ENCODE measurements at places on chromosomes 12 and 14.
A peak's percentile ranks its signal among the peaks of the same experiment; 100 is the strongest.

GRCh38 chr12:108399514-108399913 is 60.4 kb upstream of the CMKLR1 start:
- no peak for DNase-seq

DNA sequence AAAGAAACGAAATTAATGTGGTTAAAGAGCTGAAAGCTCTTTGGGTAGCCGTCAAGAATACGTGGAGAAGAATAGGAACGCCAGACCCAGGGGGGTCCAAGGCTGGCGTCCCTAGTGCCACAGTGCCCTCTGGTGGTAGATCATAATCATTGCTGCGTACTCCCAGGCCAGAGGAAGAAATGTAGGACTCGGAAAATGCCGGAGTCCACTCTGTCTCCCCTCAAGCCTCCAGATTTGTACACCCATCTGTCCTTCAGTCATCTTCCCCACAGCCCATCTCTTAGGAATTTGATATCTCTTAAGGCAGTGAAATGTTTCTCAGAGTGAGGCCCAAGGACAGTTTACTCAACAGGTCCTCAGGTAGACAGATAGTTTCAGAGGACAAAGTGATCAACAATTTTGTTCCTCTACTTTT is 25.4 kb upstream of the PLEKHG6 start:
- peak; percentile 45 for DNase-seq

- DNase-seq: no peak
Measured at GRCh38 chr12:62258941-62259630, 1.1 kb upstream of the USP15 start.

- no peak for DNase-seq
Measured at GRCh38 chr12:117114784-117115183, 15.6 kb upstream of the TESC start.

DNA sequence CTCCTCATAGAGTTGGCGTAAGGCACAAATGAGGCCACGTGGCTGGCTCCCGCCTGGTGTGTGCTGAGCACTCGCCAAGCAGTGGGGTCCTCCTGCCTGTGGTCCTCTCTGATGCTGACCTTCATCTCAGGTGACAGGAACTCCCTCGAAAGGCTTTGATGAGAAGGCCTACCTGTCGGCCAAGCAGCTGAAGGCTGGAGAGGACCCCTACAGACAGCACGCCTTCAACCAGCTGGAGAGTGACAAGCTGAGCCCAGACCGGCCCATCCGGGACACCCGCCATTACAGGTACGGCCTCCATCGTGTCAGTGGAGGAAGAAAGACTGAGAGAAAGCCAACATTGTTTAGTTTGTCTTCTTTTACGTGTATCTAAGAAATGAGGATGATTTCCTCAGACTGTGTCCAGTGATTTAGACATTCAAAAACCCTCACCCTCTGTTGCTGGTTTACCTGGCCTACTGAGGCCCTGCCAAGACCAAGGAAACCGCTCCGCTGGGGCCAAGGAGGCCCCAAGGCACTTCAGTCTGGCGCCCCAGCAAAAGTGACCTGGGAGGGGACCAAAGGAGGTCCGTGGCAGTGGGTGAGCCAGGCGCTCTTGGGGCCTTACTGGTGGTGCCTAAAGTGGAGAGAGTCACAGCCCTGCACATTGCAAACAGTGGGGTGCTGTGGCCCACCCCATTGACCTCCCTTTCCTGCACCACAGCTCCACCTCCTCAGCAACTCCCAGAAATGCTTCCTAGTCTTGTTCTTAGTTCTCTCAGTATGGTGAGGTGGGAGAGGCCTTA is 60.8 kb downstream of the GALNT16 start:
- no peak for DNase-seq

GRCh38 chr14:77565289-77565993 is 51.0 kb downstream of the SPTLC2 start:
- DNase-seq: no peak

GRCh38 chr14:45633220-45633984 is 380.4 kb upstream of the MIS18BP1 start:
- DNase-seq: no peak

GRCh38 chr14:68145036-68145435 is 325.5 kb downstream of the RAD51B start:
- DNase-seq: no peak

DNA sequence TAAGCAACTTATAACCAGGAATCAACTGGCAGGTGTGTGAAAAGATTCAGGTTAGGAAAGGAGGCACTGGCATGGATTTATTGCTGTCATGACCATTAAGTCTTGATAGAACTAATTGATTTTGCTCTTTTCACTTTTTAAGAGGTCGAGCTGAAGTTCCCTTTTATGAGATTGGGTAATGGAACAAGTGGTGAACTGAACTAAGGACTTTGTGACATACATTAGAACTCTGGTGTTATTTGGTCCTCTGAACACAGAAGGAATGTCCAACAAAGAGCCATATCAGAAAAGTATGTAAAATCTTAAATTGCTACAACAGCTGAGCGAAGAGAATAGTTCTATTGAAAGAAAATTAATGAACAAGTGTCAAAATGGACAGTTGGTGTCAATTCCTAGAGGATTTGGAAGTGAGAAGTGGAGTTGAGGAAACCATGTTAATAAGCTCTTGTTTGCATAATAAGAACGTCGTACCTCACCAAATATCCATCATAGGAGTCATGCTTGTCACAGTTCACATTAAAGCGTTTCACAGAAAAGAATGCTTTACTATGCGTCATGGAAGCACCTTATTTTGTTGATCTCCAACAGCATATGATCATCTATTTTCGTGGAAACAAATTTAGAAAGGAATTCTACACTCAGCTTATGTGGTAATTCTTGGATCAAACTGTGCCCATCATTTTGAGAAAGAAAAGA is 8.4 kb upstream of the MYF6 start:
- DNase-seq: no peak

DNA sequence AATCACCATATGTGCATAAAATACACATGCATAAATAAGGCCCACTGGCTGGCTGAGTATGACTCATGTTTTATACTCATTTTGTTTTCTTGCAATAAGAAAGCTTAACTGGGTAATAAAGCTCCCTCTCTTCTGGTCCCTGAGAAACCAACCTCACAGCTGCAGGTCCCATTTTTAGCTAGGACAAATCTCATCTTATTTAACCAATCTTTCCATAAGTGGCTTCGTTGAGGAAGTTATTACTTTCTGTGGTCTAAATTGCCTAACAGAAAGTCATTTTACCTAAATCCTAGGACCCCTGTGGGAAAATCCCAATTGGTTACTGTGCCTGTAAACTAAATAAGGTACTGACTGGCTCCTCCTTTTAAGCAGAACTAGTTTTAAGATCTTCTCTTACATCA is 232.8 kb upstream of the FBXO33 start:
- DNase-seq: no peak

- DNase-seq: no peak
Measured at GRCh38 chr12:75868501-75868900, 163.1 kb downstream of the PHLDA1 start.

DNA sequence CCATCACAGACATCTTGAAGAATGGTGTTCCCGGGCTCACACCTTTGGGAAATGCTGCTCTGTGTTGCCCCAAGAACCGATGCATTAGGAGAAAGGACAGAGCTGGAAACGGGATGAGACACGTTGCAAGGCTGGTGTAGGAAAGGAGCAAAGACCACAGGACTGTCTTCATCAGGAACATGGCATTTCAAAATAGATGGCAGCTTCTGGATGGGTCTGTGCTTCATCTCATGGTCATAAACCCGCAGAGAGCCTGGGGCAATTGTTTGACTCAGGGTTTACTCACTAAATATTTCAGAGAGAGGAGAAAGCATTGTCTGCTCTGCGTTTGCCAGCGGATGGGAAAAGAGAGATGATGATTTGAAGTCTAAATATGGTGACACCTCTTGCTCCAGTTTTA is 76.3 kb downstream of the CACNA1C start:
- no peak for DNase-seq

DNA sequence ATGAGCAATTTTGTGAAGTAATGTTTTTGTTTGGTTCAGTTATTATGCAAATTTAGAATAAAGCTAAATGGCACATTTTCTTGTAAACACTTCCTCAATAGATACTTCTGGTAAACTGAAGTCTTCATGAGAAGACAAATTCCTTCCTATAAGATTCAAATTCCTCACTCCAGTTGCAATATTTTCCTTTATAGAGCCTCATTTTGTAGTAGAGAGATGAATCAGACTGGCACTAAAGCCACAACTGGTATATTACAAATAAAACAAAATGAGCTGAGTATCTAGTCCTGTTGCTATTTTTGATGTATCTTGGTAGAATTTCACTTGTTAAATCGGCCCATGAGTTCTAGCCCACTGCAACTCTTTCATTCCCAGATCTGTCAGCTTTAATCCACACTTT is 5.5 kb downstream of the LGR5 start:
- DNase-seq: no peak

DNA sequence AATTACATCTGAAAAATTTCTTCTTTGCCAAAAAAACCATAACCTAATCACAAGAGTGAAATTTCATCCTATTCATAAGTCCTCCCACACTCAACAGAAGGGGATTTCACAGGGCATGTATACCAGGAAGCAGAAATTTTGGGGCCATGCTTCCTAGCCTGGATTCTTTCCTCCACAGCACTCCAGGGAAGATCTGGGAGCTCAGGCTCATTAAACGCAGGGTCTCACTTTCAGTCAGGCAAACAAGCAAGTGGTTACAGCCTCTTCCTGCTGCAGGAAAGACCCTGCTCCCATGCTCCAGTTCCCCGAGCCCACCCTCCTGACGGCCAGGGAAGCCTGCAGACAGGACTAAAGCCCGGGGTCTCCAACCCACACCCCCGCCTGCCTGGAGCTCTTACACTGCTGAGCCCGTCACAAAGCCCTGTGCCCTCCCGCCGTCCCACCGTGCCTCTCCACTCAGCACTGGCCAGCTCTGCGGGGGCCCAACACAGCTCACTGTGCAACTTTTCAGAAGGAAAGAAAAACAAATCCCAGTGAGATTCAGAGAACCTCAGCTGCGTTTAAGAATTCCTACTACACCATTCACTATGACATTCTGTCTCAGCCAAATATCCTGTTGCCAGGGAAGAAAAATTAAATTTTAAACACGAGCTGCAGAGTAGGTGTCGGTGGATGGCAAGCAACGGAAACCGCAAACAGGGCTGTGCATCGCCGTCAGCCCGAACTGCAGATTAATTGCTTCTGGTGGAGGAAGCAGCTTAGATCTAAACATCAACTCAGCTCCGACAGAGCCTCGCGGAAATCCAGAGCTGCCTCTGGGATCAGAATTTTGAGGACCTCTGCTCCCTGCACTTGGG is 106.7 kb upstream of the SFSWAP start:
- no peak for DNase-seq

GRCh38 chr12:133202493-133203343 is 21.4 kb downstream of the ZNF268 start:
- DNase-seq: no peak

GRCh38 chr14:20524027-20524426 is 18.7 kb downstream of the RNASE10 start:
- DNase-seq: no peak
